Testis (tissue), 5 donors: ENCODE measurements at places on chromosomes 2 and 18.

GRCh38 chr2:170711774-170712652, 3.1 kb upstream of the SP5 start:
- no peak for DNase-seq

- DNase-seq, result no peak
These were observed 271.7 kb upstream of the FN1 start for GRCh38 chr2:215707608-215708007.

DNA sequence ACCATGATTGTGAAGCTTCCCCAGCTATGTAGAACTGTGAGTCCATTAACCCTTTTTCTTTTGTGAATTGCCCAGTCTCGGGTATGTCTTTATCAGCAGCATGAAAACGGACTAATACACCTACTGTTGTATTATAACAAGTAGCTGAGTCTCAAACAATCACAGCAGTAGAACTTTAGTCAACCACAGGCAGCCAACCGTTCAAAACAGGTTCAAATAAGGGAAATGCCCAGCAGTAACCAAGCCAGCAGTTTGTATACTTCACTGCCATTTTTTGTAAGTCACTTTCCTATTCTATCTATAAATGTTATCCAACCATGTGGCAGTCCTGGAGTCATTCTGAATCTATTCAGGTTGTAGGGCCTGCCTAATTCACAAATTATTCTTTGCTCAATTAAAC, 1560.6 kb upstream of the SLC39A10 start:
- no peak for DNase-seq

GRCh38 chr2:212494418-212495020, 44.1 kb downstream of the ERBB4 start:
- no peak for DNase-seq

GRCh38 chr2:8508766-8509165, 173.1 kb upstream of the ID2 start:
- no peak for DNase-seq

DNA sequence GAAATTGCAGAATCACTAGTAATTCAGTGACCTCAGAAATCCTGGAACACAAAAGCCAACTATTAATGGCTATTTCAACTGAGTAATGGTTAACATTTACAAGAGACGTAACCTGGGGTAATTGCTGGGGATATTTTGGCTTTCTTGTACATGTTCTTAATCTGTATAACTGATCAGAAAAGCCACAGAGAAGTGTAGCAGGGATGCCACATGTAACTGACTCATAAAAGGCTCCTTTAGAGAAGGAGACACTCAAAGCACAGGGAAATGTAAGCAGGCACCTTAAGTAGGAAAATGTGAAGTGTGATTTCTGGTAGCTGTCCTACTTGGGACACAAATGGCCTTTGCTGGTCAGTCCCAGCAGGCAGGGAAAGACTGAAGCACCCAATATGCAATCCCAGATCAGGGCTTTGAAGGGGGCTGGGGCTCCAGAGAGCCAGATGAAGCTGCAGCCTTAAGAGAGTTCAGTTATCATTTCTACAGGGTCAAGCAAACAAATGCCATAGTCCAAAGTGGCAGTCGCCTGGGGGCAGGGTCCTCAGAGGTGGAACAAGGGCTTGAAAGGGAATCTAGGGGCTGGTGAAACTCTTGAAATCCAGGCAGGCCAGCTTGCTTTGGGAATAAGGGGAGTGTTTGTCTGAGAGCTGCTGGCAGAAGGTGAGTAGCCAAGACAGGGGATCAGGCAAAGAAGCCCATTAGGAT, 7.2 kb upstream of the SPOPL start:
- no peak for DNase-seq

DNA sequence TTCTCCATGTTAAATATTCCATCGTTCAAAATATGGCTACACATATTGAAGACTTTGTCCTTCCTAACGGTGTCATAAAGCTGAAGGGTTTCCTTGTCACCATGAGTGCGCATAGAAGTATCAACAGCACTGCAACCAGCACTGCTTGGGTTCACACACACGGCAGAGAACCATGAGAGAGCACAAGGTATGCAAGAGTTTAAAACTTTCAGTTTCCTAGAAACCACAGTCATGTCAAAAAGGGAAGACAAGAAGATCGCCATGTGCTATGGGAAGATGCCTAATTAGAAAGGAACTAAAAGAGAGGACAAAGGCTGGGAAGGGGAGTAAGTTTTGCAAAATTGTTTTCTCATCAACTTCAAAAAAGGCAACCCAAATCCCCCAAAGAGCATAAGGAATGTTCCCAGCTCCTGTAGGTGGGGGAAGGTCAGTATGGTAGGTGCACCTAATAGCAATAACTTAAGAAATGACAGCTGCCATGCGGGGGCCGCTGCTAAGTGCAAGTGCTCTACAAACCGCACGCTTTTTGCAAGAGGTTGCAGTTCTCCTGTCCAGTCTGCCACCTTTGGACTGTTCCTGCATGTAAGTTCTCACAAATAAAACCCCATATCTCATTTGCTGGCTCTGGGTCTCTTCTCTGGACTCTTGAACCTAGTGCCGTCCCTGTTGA, 136.8 kb downstream of the TMEM163 start:
- no peak for DNase-seq

DNA sequence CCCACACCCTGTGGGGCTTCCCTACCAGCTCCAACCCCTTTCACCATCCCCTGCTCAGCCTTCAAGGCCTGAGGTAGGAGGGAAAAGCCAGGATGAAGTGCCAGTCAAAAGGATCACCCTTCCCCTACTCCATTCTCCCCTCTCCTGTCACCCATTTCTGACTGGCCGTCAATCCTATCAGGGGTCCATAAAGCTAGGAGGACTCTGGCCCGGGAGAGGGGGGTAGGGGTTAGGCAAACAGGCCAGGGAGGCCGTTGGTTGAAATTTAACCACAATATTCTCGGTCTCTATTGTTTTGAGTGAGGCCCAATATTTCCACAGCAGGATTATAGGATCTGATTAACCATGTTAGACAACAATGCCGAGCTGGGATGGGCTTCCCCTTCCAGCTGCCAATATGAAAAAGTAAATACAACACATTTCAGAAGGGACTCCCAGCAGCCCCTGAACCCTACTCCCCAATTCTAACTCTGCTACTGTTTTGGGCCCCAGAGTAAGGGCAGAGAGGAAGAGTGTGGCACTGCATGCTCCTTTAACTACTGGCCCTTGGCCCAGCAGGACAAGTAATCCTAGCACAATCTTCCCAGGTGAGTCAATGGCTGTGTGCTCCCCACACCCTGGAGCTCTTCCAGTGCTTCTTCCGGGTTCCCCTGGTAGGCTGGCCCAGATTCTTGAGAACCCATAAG, 10.6 kb upstream of the IHH start:
- DNase-seq, result no peak

- no peak for DNase-seq
These were observed 549.0 kb upstream of the PKDCC start for GRCh38 chr2:41498781-41499180.

- DNase-seq, result no peak
These were observed 3.5 kb upstream of the PPP1CB start for GRCh38 chr2:28748176-28748575.

- no peak for DNase-seq
These were observed 56.5 kb upstream of the PAPOLG start for GRCh38 chr2:60699617-60700016.

DNA sequence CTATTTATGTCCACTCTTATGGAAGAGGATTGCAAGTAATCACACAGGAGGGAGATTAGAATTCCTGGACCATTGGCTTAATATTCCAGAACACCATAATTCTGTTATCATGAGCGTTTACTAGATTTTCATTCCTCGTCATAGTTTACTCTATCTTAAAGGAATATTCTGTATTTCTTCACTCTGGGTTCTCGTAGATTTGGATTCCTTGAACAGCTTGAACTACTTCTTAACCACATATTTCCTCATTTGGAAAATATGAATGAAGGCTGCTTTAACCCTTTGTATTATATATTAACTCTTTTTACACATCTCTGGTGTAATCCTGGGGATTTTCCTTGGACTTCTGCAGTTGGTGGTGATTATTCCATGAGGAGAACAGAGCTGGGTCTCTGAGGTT, 46.3 kb upstream of the CCBE1 start:
- no peak for DNase-seq

- no peak for DNase-seq
These were observed 969.6 kb upstream of the PIK3C3 start for GRCh38 chr18:40985436-40985835.
